IPS DF 19.7 (cell line): ENCODE measurements at places on chromosomes 4 and X.

GRCh38 chrX:119004920-119005524 lies 30.6 kb downstream of the LONRF3 start:
- no peak for DNase-seq

GRCh38 chr4:38082021-38082420 lies 121.8 kb downstream of the PTTG2 start:
- DNase-seq, result no peak

DNA sequence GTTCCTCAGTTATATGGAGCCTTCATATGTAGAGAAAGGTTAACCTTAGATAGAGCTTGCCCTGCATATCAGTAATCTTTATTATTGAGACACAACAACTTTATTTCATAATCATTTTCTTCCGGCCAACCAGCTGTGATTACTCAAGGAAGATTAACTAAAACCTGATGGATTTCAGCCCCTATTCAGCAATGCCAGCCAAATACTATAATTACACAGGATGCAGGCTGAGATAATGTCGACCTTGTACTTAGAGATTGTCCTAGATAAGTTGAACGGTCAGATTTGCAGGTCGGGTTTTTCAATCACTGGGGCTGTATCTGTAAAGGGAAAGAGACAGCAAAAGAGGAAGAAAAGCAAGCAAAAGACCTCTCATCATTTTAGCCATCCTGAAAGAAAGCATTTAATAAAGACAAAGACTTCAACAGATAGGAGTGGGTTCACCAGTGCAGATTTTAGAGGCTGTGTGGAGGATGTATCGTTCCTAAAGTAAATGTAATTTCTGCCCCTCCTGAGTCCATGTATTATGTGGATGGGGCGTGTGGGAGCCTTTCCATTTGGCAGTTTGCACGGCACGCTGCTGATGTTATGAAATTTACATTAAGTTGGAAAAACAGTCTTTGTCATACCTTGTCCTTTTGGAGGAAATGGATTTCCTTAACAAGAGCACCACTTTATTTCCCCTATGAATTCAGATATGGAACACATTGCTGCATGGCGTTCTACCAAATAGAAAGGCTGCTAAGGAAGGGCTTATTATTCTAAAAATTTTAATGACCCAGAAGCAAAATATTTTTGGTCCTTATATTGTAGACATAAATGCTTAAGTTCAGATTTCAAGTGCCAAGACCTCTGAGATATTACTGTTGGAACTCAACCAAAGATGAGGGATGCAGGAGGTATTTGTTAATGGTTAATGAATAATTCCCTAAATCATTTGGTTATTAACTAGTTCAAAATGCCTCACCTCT lies 496.7 kb downstream of the SPRY1 start:
- DNase-seq, result no peak

GRCh38 chrX:148905400-148905799 lies 405.0 kb downstream of the AFF2 start:
- DNase-seq, result no peak

- no peak for DNase-seq
Observed at GRCh38 chrX:137747244-137748043, 181.5 kb downstream of the ZIC3 start.

GRCh38 chr4:169337510-169337909 lies 66.8 kb upstream of the SH3RF1 start:
- DNase-seq, result no peak

GRCh38 chrX:9866633-9867032 lies 80.4 kb downstream of the SHROOM2 start:
- DNase-seq, result no peak

DNA sequence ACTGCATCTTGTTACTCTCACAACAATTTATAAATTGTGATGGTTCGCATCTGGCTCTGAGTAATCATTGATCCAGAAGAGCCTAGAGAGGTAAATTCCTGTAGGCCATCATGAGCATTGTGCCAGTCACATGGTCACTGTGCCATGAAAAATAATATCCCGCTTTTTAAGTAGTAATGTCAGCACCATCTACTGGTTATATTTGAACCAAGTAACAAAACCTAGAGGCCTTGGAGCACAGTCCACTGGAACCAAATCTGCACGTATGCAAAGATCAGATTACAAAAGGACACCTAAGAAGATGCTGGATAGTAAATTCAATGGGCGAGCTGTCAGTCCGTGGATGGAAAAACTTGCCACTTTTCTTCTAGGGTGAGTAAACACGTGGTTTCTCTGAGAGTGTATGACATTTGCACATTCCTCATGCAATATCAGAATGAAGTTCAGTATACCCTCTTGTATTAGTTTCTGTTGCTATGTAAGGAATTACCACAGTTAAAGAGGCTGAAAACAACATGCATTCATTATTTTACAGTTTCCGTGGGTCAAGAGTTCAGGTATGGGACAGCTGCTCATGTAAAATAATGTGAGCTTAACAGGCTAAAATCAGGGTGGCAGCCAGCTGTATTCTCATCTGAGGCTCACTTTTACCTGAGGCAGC lies 26.8 kb downstream of the FAM114A1 start:
- DNase-seq, result no peak

GRCh38 chrX:19866626-19867410 lies 20.6 kb downstream of the SH3KBP1 start:
- no peak for DNase-seq
